ENCODE measurements at places on chromosomes 12 and 14.

DNA sequence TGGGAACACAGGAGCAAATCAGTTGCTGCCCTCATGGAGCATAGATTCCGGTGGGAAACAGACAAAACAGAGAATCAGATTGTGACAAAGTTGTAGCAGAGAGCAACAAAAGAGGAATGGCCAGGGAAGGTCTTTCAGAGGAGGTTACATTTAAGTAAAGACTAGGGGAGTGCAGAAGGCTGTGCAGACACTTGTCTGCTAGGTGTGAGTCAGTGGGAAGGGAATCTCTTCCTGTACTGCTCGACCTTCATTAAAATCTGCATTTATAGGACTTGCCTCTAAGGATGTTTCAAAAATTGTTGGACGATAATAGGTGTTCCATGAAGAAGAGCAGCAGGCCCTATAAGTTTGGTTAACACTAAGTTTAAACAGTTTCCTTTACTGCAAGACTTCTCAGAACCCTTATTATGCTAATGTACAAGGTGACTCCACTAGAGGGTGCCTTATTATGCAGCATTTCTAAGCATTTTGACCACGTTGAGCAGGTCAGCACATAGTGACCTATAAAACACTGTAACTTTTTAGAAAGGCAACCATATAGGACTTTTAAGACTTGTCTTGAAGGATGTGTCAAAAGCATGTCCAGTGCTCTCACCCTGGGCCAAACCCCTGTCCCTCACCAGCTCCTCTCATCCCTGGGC lies 91.8 kb upstream of the RIC8B start:
- no peak for DNase-seq

- DNase-seq: no peak
These were observed 31.4 kb downstream of the FLVCR2 start for GRCh38 chr14:75609606-75610475.

GRCh38 chr12:85765453-85765869 lies 70.7 kb downstream of the RASSF9 start:
- no peak for DNase-seq

GRCh38 chr14:23694085-23694948 lies 58.2 kb downstream of the DHRS2 start:
- DNase-seq: no peak

DNA sequence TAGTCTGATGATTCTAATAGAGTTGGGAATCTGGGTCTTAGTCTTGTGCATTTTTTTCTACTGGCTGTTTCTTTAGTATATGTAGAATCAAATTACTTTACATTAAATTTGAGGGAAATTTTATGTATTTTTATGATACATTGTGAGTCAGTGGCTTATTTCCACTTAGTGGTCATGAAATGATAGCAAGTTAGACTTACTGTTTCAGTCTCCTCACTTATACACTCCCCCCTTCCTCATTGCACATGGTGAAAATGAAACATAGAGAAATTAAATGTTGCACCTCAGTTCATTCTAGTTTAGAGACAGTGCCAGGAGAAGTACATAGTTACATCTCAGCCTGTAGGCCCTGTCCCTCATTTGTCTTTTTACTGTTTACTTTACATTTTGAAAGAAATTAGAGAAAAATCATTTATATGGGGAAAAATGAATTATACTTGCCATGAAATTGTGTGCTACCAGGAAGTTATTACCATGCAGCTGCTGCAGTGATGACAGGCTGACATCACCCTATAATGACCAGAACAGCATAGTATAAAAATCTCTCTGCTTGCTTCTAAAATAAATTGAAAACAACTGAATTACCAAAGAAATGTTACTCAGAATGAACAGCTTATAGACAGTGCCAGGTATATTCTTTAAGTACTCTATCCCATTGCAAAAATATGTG lies 113.2 kb downstream of the TRMT5 start:
- no peak for DNase-seq

GRCh38 chr14:46325157-46325556 lies 326.4 kb downstream of the RPL10L start:
- DNase-seq: no peak

- DNase-seq: no peak
These were observed at the start of gene LMNTD1 for GRCh38 chr12:25553098-25553497. Gene LMNTD1, minus strand, starts transcription at chr12:25553283. Its CDS starts 324 bp downstream, at chr12:25552959.

GRCh38 chr12:4421590-4422031 lies 24.0 kb downstream of the FGF6 start:
- DNase-seq: no peak

- DNase-seq: no peak
These were observed 59.5 kb downstream of the SLC4A8 start for GRCh38 chr12:51484119-51484518.

- DNase-seq: no peak
These were observed 102.8 kb upstream of the RASSF8 start for GRCh38 chr12:25855716-25856115.

DNA sequence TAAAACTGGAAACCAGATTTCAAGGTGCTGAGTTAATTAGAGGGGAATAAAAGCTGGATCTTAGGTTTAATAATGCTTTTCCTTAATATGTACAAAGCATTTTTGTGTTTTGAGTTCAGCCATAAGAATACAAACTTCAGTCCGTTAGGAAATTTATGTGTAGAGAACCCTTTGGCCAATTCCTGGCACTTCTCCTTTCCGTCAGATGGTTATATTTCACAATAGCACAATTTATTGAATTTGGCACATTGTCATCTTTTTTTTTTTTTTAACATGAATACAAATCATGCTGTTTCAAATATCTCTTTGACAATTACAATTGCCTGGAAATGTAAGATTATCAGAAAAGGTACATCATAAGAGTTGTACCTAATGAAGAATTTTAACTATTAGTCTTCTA lies 56.2 kb upstream of the DDHD1 start:
- DNase-seq: no peak

- DNase-seq: no peak
These were observed 201.0 kb downstream of the SSPN start for GRCh38 chr12:26396402-26396801.

DNA sequence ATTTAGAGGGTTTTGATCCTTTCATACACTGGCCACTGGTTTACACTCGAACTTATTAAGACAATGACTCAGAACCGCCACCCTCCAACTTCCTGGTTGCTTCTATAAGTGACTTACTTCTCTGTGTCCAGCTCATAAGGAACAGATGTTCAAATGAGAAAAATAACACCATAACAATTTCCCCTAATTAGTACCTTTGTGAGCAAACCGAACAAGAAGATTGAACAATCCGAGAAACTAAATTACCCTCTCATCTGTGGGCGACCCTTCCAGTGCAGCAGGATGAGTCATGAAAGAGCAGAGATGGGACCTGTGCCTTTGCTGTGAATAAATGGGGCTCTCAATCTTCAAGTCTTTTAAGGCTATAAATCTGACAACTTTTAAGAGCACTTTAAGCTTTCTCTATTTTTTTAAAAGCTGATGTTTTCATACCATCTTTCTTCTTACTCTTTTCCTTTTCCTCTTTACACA lies 146.8 kb upstream of the RASSF8 start:
- DNase-seq: no peak

- DNase-seq: no peak
These were observed 123.8 kb downstream of the GRIP1 start for GRCh38 chr12:66555113-66555512.

- DNase-seq: no peak
These were observed 3.7 kb upstream of the KRT2 start for GRCh38 chr12:52655720-52656124.

GRCh38 chr14:78029601-78030372 lies 140.4 kb upstream of the NRXN3 start:
- no peak for DNase-seq

DNA sequence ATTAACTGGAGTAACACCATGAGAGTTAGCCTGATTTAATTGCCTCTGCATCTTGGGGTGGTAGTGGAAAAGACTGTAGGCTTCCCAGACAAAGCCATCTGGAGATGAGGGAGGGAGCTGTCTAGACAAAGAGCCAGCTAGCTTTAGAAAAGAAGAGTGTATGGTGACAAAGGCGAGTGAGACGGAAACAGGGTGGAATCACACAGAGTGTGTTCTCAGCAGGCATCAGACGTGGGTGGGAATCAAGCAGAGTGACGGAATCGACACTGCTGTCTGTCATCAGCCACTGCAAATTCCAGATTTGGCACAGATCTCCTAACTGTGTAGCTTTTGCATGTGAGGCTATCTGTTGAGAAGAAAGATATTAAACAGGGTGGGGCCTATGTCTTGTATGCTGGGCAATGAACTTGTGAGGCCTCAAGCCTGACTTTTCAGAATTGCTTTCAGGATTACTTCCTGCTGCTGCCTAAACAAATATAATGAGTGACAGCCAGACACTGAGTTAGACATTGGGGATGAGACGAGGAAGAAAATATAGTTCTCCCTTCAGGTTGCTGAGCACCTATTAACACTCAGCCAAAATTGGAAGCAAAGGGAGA lies 236.5 kb upstream of the GRIP1 start:
- DNase-seq: no peak
